ENCODE measurements at places on chromosomes 2 and 18. TPM values are rescaled to one million over a fixed set of nuclear protein-coding genes. Genes with fewer than 3 reads are reported as not detected.

The TRAPPC8 gene
- 21.8 TPM for polyA plus RNA-seq

DNA sequence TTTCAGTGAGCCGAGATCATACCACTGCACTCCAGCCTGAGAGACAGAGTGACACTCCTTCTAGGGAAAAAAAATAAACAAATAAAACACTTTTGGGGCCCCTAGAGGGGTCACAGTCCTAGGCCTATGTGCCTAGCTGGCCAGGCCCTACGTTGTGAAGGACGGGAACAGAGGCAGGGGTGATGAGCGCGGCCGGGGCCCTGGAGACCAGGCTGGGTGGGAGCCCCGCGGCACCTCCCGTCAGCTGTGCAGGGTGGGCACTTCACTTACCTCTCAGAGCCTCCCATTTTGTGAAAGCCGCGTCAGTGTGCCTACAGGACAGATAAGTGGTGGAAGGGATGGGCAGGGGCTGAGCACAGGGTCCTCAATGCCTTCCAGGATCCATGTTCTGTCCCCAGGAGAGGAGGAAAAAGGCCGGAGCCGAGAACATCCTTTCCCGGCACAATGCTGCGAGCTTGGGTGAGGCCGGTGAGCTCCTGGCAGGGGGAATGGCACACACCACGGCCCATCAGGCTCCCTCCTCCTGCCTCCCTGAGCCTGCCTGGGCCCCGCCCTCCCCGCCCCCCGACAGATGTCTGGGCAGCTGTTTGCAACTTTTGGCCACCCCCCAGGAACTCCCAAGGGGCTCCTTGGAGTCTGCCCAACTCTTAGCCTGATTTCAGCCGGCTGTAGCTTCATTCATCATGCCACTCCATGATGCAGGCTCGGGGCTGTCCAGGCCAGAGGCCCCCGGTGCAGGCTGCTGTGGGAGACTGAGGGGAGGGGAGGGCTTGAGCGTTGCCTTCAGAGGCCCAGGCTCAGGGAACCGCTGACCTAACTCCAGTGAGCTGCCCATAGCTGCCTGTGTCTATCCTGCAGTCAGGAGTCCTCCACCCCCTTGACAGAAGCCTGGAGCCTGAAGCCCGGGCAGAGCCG lies 196.5 kb downstream of the TFCP2L1 start:
- DNase-seq, result no peak
- H3K4me3 ChIP-seq, result no peak overlapping the region
- H3K4me1 ChIP-seq, result no peaks in the 10 kb centered on the region
- no peaks in the 10 kb centered on the region for H3K36me3 ChIP-seq
- no peak overlapping the region for H3K27ac ChIP-seq
- peaks cover 60% of the 10 kb centered on the region for H3K27me3 ChIP-seq

The GCG gene
- polyA plus RNA-seq, result not detected

The CABYR gene
- 6.2 TPM for polyA plus RNA-seq

DNA sequence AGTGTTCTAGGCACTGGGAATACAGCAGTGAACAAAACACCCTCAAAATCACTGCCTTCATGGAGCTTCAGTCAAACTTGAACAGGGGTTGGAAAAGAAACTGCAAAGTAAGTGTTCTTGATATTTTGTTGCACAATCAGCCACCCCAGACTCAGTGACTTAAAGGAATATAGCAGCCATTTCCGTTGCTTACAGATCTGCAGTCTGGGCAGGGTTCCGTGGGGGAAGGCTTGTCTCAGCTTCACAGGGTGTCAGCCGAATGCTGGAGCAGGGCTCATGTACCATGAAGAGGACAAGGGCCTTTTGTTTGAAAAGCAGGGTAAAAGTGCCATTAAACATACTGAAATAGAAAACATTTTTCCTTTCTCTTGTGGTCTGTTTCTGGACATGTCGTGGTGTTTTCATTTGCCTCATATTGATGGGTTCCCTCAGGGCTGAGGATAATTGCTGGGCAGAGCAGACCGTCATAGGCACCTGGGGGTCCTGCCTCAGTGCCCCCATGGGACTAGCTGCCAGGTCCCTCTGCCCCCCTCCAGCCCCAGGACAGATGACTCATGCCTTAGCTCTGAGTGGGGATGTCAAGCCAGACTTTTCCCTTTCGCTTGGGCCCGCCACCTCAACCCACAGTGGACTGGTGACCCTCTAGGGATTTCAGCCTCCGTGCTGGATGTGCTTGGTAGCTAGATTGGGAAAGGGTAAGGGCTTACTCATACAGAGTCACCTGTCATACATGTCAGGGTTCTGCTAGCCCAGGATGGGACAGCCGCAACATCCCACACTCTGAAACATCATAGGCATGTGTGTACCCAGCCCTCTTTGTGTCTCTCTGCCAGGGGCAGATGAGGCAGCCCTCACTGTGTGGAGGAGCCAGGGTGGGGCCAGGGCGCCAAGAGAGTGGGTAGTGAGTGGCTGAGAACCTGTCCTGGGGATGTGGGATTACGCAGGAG lies 96.5 kb downstream of the PTPRM start:
- H3K27me3 ChIP-seq, result no peaks in the 10 kb centered on the region
- H3K27ac ChIP-seq, result no peak overlapping the region
- no peak for DNase-seq
- H3K36me3 ChIP-seq, result no peaks in the 10 kb centered on the region
- H3K4me3 ChIP-seq, result no peak overlapping the region

DNA sequence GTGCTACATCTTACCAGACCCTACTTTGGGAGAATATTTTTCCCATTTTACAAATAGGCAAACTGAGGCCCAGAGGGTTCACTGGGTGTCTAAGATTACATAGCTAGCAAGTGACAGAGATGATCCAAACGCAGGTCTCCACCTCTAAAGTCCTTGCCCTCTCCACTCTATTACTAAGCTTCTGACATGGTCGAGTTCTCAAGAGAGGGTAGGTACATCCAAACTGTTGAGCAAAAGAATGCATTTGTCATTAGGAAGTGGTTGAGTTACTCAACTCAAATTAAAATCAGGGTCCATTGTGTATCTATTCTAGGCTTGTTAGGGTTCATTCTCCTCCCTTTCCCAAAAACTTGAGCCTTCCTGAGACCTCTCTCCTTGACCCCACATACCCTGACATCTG lies 680.6 kb upstream of the FANCL start:
- no peaks in the 10 kb centered on the region for H3K27me3 ChIP-seq
- no peak overlapping the region for H3K4me3 ChIP-seq

The PLGLB1 gene
- polyA plus RNA-seq, result 0.19 TPM

All from IMR-90 (cell line).